ENCODE measurements at places on chromosomes 7 and 10.
A peak's percentile ranks its signal among the peaks of the same experiment; 100 is the strongest.

DNA sequence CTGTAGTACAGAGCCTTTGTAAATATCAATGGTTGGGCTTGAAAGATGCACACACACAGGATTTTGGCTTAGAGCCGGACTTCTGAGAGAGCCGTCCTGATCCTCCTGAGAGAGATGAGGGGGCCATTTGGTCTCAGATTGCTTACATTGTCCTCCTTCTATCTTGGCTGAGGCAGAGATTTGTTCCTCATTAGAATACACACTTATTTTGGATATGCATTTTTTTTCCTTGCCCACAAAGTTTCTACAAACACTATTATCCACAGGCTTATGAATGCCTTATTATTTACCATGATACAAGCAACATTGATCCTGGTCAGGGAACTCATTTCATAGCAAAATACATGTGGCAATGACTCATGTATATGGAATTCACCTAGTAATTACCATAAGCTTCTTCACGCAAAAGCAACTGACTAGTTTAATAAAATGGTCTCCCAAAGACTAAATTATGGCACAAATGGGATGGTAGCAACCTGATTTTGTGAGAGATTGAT lies 175.3 kb downstream of the MDFIC start:
- DNase-seq = no peak
- no peaks in the 10 kb centered on the region for H3K27me3 ChIP-seq
- H3K27ac ChIP-seq = no peak overlapping the region

GRCh38 chr7:44618753-44619152 lies 12.3 kb downstream of the OGDH start:
- H3K4me1 ChIP-seq = peaks cover 78% of the 10 kb centered on the region
- no peak for DNase-seq
- H3K27me3 ChIP-seq = no peaks in the 10 kb centered on the region
- H3K36me3 ChIP-seq = no peaks in the 10 kb centered on the region
- H3K27ac ChIP-seq = peak overlapping the region; percentile 77
- no peak overlapping the region for H3K4me3 ChIP-seq

- H3K4me1 ChIP-seq = peaks cover 21% of the 10 kb centered on the region
- H3K4me3 ChIP-seq = no peak overlapping the region
- H3K36me3 ChIP-seq = no peaks in the 10 kb centered on the region
- DNase-seq = no peak
- no peak overlapping the region for H3K27ac ChIP-seq
- H3K27me3 ChIP-seq = no peaks in the 10 kb centered on the region
Measured at GRCh38 chr10:74880041-74880440, 53.6 kb downstream of the KAT6B start.

GRCh38 chr7:137404660-137405317 lies 61.3 kb upstream of the PTN start:
- DNase-seq = no peak
- H3K36me3 ChIP-seq = no peaks in the 10 kb centered on the region
- no peak overlapping the region for H3K4me3 ChIP-seq
- H3K27ac ChIP-seq = no peak overlapping the region

- no peak overlapping the region for H3K4me3 ChIP-seq
- H3K4me1 ChIP-seq = no peaks in the 10 kb centered on the region
- no peaks in the 10 kb centered on the region for H3K36me3 ChIP-seq
- no peak overlapping the region for H3K27ac ChIP-seq
- DNase-seq = no peak
- H3K27me3 ChIP-seq = no peaks in the 10 kb centered on the region
Measured at GRCh38 chr7:124679586-124680225, 85.9 kb downstream of the GPR37 start.

DNA sequence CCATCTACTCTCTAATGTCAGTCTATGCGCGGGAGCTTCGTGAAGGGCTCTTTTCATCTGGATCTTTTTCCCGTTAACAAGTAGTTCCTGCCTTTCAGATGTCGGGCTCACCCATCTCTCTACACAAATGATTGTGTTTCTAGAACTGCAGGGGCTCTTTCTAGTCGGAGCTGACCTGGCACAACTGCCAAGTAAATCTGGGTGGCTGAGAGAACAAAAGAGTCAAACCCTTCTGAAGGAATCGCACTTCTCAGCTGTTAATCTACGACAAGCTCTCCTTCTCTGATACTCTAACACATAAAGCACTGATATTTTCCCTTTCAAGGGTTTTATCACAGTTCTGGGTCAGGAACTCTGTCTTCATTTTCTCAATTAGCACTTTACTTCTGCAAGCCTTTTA lies 144.7 kb downstream of the NRP1 start:
- H3K27me3 ChIP-seq = no peaks in the 10 kb centered on the region
- H3K4me3 ChIP-seq = no peak overlapping the region
- DNase-seq = no peak
- peaks cover 3% of the 10 kb centered on the region for H3K36me3 ChIP-seq
- H3K4me1 ChIP-seq = peaks cover 19% of the 10 kb centered on the region

GRCh38 chr7:44184873-44185446 lies 4.3 kb downstream of the GCK start:
- DNase-seq = no peak
- H3K4me3 ChIP-seq = no peak overlapping the region
- H3K4me1 ChIP-seq = no peaks in the 10 kb centered on the region
- no peaks in the 10 kb centered on the region for H3K27me3 ChIP-seq

GRCh38 chr7:157791261-157791660 lies 454.5 kb downstream of the DNAJB6 start:
- no peak overlapping the region for H3K27ac ChIP-seq
- H3K27me3 ChIP-seq = no peaks in the 10 kb centered on the region
- no peaks in the 10 kb centered on the region for H3K36me3 ChIP-seq
- no peak for DNase-seq
- no peaks in the 10 kb centered on the region for H3K4me1 ChIP-seq

GRCh38 chr10:70856454-70856853 lies 31.9 kb downstream of the PCBD1 start:
- DNase-seq = no peak
- no peak overlapping the region for H3K27ac ChIP-seq
- no peak overlapping the region for H3K4me3 ChIP-seq

DNA sequence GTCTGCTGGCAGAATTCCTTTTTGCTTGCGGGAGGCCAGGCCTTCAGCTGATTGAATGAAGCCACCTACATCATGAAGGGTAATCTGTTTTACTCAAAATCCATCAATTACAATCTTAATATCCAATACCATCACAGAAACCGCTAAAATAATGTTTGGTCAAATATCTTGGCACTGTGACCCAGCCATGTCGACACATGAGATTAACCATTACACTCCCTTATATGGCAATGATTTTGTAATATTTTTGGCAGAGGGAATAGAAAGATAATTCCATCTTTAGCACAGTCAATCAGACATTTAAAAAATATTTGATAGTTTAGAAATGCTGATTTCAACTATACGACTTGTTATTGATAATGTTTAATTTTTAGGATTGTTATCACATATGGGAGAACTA lies 36.5 kb upstream of the SLC39A12 start:
- DNase-seq = no peak
- H3K4me3 ChIP-seq = no peak overlapping the region
- H3K27ac ChIP-seq = no peak overlapping the region
- H3K4me1 ChIP-seq = no peaks in the 10 kb centered on the region

GRCh38 chr7:5429253-5429856 lies 5.7 kb upstream of the TNRC18 start:
- peaks cover 24% of the 10 kb centered on the region for H3K4me1 ChIP-seq
- peak overlapping the region; percentile 86 for H3K4me3 ChIP-seq
- H3K27ac ChIP-seq = peak overlapping the region; percentile 99
- H3K36me3 ChIP-seq = no peaks in the 10 kb centered on the region

DNA sequence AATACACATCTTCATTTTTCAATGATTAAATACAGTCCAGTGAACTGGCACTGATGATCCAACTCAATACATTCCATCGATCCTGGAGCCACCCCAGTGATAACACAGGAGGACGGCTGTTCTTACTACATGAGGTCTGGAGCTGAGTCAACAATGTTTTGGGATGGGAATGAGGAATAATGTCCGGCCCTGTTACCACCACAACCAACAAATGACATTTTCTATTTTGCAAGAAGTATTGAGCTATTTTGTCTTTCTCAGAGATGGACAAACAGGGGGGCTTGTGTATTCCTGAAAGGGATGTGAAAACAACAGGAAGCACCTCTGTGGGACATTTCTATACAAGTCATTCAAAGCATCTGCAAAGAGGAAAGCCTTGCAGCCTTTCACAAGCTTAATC lies 249.2 kb downstream of the PARD3 start:
- no peaks in the 10 kb centered on the region for H3K27me3 ChIP-seq
- H3K4me1 ChIP-seq = no peaks in the 10 kb centered on the region
- H3K27ac ChIP-seq = no peak overlapping the region
- H3K4me3 ChIP-seq = no peak overlapping the region

DNA sequence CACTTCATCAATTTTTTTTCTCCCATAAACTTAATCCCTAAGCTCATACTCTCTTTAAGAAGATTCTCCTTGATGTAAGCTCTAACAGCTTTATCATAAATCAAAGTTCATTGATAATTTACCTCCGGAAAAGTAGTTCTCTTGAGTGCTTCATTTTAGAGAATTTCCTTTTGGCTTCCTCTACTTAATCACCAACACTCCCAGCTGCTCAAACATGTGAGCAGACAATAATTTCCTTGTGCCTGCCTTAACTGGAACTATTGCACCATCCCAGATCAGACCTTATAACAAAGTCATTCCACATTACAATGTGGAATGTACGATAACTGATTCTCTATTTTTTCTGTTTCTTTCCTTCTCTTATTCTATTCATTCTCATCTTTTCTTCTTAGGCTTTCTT lies 5.9 kb downstream of the FEZF1 start:
- peaks cover 68% of the 10 kb centered on the region for H3K27me3 ChIP-seq
- H3K27ac ChIP-seq = no peak overlapping the region
- DNase-seq = no peak
- H3K4me1 ChIP-seq = no peaks in the 10 kb centered on the region
- H3K36me3 ChIP-seq = no peaks in the 10 kb centered on the region

Data from gastrocnemius medialis (tissue), 4 donors.